SK-MEL-5 (cell line): ENCODE measurements at places on chromosomes 1 and 21. TPM values are rescaled to one million over a fixed set of nuclear protein-coding genes. Genes with fewer than 3 reads are reported as not detected.
A peak's percentile ranks its signal among the peaks of the same experiment; 100 is the strongest.

GRCh38 chr1:50275566-50275965, 147.7 kb downstream of the DMRTA2 start:
- DNase-seq, result no peak

- peak; percentile 55 for DNase-seq
Observed at GRCh38 chr1:147167365-147167764, 4.9 kb downstream of the PRKAB2 start.

DNA sequence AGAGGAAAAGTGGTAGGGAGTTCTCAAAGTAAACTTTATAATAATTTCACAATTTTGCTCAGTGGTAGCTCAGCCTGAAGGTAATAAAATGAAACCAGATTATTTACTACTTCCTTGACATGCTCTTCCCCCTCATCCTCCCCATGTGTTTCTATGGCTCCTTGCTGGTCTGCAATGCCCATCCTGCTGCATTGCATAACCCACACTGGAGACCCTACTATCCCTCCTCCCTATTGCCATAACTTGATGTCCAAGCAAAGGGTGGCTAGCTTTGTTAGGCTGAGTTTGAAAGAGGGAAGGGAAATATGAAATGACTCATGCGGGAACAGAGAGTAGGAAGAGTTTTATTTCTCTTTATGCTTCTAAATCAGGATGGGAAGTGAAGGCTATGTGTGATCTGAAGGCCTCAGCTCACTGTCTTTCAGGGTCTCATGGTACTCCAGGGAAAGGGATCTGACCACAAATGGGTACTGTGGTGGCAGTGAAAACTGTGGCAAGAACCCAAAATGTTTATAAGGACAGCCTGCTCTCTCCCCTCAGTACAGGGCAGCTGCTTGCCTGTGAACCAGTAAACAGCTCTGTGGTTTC, 36.4 kb upstream of the HSD17B7 start:
- no peak for DNase-seq

DNA sequence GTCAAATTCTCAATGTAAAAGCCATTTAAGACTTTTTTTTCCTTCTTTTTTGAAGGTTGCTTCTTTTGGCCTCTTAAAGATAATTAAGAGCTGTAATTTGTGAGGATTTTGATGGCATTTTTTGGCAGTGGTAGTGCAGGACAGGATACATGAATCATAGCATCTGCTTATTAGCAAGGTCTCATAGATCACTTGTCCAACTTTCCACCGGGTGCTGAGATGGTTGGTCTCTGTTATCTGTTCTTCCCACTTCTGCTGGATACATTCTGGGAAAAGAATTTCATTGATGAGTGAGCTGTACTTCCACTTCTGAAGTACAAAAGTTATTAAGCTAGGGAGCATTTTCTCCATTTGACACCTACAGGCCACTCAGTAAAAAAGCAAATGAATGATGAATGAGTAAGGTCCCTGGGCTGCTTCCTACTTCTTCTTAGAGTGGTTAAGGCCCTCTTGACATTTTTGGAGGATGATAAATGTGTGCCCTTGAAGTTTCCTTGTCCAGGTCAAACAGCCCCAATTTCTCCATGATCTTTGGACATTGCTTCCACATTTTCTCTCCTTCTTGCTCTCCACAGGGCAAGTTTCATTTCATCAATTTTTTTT, 100.6 kb downstream of the ROR1 start:
- no peak for DNase-seq

DNA sequence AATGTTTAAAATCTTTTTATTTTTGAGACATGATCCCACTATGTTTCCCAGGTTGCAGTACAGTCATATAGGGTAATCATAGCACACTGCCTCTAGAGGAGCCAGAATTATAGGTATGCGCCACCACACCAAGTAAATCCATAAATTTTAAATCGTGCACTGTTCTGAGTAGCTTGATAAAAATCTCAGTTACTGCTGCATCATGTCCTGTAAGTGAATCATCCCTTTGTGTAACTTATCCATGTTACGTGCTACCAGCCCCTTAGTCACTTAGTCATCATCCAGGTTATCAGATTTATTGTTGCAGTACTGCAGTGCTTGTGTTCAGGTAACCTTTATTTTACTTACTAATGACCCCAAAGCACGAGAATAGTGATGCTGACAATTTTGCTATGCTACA, 1770.9 kb downstream of the BRINP3 start:
- peak; percentile 47 for DNase-seq

DNA sequence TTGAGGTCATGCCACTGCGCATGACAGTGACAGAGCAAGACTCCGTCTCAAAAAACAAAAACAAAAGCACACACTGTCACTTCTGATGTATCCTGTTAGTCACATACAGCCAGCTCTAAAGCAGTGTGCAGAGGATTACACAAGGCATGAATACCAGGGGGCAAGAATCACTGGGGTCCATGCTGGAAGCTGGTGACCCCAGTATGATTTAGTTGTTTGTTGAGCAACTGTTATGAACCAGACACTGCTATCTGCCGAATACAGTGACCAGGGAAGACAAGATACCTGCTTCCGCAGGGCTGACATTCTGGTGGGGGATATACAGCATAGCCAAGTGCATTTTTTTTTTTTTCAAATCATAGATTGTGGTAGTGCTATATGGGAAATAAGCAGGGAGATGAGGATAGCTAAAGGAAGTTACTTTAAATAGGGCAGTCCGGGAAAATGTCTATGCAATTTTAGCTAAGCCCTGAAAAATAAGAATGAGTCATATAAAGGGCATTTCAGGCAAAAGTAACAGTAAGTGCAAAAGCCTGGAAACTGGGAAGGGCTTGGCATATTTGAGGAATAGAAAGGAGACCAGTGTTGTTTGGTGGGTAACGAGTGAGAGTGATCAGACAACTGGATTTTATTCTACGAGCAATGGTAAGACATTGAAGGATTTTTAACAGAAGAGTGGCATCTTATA, 69.7 kb downstream of the ADSS2 start:
- no peak for DNase-seq

- DNase-seq, result peak; percentile 18
Observed at GRCh38 chr21:16085421-16085820, 355.6 kb downstream of the USP25 start.

DNA sequence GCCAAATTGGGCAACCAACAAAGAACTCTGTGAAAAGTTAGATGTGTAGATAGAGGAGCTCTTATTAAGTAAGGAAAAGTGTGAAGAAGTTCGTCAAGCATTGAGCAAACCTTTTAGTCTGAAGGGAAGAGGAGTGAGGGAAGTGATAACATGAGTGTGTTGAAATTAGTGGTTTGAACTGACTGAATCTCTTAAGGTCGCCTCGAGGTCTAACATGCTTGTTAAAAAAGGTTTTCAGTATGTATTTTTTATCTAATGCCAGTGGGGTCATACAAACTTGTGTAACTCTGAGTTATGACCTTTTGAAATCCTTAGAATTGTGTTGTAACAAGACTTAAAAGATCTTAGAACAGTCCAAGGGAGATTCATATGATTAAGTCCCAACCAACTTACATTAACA, 34.1 kb downstream of the SOAT1 start:
- DNase-seq, result no peak

DNA sequence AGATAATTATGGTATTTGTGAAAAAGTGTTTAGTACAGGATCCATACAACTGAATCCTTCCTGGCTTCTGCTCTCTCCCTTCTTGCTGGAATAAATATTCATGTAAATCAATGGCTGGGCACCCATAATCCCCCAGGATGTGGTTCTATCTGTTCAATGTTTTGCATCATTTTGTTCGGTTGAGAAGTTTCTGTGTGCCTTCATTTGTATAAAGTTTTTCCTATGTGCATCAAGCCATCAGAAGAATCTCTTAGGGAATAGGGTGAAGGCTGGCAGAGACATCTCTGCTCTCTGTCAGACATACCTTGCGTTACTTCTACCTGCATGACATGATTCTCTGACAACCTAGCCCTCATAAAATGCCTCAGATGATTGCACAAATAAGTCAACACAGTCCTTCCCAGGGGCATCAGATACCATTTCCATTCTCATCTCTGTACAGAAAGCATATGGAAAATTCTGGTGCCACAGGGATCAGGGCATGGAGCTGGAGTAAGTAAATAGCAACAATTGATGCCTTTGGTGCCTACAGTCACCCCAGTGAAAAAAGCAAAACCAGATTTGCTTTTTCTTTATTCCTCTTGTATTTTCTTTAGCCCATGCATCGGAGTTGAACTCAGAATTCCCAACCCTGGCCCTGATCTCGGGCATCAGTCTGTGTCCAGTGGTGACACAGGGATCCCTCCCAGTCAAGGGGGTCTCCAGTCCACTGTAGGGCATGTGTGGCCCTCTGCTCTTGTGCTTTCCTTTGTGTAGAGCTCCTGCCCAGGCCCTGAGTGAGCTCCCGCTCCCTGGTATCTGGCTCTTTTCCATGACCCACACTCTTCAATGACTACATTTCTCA, 39.7 kb upstream of the ATP1A1 start:
- DNase-seq, result no peak

Gene HJV
- total RNA-seq, result not detected in 2 replicates

Gene CFHR1
- total RNA-seq, result not detected in 2 replicates
